ENCODE measurements at places on chromosomes 2 and 18.

DNA sequence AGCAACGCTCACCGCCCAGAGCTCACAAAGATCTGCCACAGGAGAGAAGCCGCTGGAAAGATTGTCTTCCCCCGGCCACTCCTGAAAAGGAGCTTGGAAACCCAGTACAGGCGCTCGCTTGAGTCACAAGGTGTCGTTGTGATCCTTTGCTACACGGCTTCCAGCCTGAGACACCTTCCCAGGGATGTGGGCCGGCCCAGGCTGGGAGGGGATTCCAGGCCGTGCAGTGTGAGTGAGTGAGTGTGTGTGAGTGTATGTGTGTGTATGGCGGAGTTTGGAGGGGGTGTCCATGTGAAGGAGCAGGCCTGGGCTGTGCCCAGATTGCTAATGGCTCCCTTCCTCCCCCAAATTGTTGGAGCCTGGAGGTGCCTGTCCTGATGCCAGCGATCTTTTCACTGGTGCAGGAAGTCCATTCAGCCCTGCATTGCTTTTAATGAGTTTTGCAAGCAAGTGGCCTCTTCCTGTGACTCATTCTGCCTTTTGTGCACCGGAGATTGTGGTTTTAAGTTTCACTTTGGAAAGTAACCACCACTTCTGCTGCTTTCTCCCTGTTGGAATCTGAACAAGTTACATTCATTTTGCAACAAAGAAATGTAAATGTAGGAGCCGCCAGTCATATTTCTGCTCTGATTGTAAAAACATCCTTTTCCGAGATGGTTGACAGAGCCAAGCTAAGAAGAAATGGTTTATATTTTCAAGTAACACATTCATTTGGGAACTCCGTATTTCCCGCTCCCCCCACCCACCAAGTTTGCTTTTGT, 83.7 kb downstream of the LPIN1 start:
- peak; percentile 41 for DNase-seq

- DNase-seq: no peak
These were observed 147.0 kb downstream of the NEDD4L start for GRCh38 chr18:58190842-58191530.

- DNase-seq: no peak
These were observed 163.6 kb upstream of the VRK2 start for GRCh38 chr2:57882895-57883515.

- no peak for DNase-seq
These were observed 78.8 kb upstream of the TTN start for GRCh38 chr2:178886006-178886405.

DNA sequence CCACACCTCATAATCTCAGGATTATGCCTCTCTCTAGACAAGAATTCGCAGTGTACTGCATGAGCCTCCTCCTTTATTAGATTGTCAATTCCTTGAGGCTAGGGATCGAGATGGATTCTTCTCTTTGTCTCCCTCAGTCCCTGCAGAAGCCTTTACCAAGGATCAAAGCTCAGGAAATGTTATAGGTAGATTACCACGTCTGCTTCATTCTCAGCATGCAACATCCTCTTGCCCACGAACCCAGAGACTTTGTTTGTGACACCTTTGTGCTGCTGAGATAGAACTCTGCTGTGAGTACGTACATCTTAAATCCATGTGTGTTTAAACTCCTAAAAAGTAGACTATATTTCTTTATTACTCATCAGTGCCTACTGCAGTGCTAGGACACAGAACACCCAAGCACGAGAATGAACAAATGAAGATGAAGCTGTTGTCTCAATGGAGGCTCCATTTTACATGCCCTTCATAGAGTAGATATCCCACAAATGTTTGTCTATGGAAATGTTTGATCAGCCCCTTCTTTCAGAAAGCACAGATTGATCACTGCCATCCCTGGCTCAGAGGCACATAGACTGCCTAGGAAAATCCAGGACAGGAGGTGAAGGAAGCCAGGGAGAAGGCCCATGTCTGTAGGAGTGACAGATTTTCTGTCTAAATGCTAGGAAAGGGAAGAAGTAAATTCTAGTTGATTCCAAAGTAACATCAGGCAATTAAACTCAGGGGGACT, 98.8 kb upstream of the KLHL29 start:
- no peak for DNase-seq

GRCh38 chr2:205590759-205591158, 91.5 kb upstream of the NRP2 start:
- no peak for DNase-seq

GRCh38 chr2:23402205-23402740, 17.3 kb downstream of the KLHL29 start:
- no peak for DNase-seq

DNA sequence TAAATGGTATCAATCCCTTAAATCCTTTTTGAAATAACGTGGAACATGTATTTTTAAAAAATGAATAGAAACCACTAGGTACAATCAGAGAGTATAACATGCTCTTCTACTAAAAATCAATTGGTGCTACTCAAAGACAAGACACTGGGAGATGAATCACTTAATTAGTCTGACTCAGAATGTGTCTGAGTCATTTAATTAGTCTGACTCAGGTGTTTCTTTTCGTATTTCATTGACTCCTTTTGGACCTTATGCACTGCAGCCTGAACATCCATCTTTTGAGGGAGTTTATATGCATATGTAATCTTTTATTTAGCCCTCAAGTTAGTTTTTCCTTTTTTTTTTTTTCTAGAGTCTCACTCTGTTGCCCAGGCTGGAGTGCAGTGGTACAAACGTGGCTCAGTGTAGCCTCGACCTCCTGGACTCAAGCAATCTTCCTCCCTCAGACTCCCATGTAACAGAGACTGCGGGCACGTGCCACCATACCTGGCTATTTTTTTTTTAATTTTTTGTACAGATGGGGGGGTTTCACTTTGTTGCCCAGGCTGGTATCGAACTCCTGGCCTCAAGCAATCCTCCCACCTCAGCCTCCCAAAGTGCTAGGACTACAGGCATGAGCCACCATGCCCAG, 26.5 kb downstream of the PPP4R3B start:
- no peak for DNase-seq

DNA sequence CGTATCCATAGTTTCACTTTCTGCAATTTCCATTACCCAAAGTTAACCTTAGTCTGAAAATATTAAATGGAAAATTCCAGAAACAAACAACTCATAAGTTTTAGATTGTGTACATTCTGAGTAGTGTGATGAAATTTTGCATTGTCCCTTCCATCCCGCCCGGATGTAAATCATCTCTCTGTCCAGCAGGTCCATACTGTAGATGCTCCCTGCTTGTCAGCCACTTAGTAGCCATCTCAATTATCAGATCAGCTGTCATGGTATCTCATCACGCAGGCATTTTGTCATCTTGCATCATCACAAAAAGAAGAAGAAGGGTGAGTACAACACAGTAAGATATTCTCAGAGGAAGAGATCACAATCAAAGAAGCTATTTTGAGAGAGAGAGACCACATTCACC, 185.0 kb upstream of the STK17B start:
- DNase-seq: no peak

- no peak for DNase-seq
These were observed 89.9 kb downstream of the GULP1 start for GRCh38 chr2:188381614-188382013.

DNA sequence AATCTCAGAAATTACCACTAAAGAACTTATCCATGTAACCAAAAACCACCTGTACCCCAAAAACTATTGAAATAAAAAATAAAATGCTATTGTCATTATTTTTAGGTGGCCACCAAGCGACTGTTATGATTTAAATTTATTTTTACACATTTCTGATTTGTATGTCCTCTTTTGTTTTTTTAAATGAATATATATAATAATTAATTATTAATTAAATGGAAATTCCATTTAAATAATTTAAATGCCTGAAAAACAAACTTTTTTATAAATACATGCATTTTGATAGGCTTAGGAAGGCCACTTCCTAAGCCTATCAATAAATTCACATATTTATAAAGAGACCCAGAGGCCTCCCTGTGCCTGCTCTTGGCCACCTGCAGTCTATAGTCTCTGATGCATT, 52.2 kb downstream of the CYB5A start:
- DNase-seq: no peak

DNA sequence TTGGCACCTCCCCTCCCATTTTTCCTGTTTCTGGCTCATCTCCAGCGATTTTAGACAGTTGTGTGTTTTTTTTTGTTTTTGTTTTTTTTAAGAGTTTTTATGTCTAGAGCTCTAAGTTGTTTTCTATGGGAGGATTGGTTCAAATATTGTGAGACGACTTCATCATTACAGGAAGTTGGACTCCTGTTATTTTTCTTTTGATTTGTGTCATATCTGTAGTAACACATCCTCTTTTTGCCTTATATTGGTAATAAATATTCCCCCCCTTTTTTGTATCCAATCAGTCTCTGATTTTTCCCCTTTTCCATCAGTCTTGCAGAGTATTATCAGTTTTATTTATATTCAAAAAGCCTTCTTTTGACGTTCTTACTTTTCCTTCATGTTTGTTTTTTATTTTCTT, 89.0 kb downstream of the KIAA1328 start:
- DNase-seq: no peak

DNA sequence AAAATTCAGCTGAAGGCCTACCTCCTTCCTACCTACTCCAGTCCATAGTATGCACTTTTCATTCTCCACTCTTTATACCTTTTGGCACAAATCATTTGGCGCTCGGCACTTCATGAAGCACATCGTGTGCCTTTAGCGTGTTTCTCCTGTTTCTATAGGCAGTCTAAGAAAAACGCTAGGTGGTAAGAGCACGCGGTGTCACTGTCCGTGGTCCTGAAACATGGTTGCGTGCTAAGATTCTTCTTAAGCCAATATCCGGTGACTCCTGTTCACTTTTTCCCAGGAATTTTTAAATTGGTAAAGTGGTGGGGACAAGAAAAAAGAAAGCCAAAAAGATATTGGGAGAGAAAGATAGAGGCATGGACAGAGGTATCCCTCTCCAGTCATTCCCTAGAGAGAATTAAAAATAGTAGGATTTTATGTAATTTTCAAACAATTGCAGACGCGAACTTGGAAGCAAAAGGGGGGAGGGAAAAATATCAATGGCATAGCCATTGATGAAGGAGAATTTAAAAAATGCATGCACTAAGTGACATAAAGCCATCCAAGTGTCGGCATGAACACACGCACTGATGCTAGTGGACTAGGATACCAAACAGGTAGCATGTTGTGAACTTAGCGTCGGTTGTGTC, 1.4 kb upstream of the CTNNA2 start:
- DNase-seq: no peak

GRCh38 chr18:77249569-77250500, at the start of gene GALR1:
Gene GALR1, plus strand, starts transcription at chr18:77249848. Its CDS starts 701 bp downstream, at chr18:77250549.
- DNase-seq: no peak

DNA sequence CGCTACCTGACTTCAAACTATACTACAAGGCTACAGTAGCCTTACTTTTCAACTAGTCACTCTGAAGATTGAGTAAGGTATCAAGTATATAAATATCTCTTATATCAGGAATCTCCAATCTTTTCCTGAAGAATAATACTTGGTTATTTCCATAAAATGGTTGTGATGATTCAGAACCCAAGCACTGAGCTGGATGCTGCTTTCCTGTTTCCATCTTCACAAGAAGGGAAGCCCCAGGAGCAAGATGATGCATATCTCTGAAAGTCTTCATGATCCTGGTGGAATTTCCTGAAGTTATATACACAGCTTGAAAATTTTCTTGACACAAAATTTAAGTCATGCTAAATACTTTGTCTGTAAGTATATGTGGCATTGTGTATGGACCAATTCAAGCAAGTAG, 243.9 kb upstream of the TANK start:
- DNase-seq: no peak

- no peak for DNase-seq
These were observed 46.2 kb downstream of the MEIS1 start for GRCh38 chr2:66481100-66481549.

DNA sequence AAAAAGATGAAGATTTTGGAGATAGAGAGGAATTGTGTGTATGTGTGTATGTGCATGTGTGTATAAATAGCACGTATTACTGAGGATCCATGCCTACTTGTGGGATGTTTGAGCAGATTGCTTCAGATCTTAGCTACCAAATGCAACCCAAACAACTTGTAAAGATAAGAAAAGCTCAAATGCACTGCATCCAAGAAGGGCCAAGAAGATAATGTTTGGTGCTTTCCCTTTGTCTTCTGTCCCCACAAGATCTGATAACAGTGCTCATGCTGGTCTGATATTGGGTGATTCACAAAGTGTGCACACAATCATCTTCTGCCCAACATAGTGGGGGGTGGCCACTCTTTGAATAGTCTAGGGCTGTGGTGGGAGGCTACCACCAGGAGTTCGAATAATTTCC, 284.8 kb upstream of the CYRIA start:
- no peak for DNase-seq

- DNase-seq: no peak
These were observed 19.6 kb upstream of the KCNG3 start for GRCh38 chr2:42513252-42513918.

GRCh38 chr2:45533771-45534170, 77.3 kb downstream of the SRBD1 start:
- DNase-seq: no peak

GRCh38 chr2:195535911-195536522, 121.0 kb upstream of the SLC39A10 start:
- DNase-seq: peak; percentile 66

DNA sequence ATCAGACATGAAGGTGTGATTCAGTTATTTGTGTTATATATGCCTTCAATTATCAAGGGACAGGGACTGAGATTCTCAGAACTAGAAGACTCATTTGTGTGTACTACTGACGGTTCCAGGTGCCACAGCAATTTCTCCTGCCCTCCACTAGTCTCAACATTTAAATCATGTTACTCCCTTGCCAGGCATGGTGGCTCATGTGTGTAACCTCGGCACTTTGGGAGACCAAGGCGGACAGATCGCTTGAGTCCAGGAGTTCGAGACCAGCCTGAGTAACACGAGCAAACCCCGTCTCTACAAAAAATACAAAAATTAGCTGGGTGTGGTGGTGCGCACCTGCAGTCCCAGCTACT, 1.1 kb downstream of the CNDP2 start:
- DNase-seq: no peak

- DNase-seq: no peak
These were observed 30.6 kb downstream of the TMEM17 start for GRCh38 chr2:62475172-62476011.

DNA sequence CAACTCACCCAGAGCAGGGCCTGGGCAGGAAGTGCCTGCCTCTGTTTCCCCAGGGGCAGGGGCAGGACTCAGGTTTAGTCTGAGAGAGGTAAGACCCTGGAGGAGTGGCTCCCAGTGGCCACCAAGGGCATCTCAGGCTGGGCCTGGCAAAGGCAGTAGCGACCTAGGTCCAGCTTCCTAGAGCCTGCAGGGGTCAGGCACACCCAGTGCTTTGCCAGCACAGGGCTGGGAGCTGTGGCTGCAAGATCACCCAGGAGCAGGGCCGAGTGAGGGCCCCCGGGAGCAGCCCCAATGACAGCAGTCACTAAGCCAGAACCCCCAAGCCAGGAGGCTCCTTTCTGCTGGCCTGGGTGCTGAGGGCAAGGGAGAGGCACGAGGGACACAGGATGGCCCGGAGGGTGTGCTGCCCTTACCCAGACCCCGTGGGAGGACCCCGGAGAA, 8.8 kb upstream of the DUSP2 start:
- no peak for DNase-seq

GRCh38 chr18:10453806-10454680, at the start of gene APCDD1:
Gene APCDD1, plus strand, starts transcription at chr18:10454635. Its CDS starts 347 bp downstream, at chr18:10454982.
- DNase-seq: no peak

- DNase-seq: no peak
These were observed 6.0 kb upstream of the FABP1 start for GRCh38 chr2:88133875-88134274.

All from stimulated activated CD4-positive, alpha-beta T cell treated with anti-CD3 and anti-CD28 coated beads, Interleukin-15, amount 100 ng/mL, for 48 hours (primary cell).